ENCODE measurements at places on chromosomes 7 and 10.

DNA sequence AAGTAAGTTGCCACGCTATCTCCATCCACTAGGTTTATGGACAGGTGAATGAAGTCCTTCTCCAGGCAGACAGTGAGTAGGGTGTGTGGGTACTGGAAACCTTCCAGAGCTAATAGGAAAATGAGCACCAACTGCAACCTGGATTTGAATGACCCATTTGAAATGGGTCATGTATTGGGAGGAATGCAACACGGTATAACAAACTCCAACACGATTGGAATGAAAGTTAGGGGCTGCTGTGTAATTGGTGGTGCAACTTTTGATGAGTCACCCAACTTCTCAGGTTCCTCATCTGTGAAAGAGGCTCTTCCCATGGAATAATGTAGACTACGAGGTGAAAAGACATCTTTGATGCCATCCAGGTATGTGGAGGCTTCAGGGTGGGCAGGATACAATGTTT is 241.4 kb upstream of the PODXL start:
- DNase-seq = no peak

DNA sequence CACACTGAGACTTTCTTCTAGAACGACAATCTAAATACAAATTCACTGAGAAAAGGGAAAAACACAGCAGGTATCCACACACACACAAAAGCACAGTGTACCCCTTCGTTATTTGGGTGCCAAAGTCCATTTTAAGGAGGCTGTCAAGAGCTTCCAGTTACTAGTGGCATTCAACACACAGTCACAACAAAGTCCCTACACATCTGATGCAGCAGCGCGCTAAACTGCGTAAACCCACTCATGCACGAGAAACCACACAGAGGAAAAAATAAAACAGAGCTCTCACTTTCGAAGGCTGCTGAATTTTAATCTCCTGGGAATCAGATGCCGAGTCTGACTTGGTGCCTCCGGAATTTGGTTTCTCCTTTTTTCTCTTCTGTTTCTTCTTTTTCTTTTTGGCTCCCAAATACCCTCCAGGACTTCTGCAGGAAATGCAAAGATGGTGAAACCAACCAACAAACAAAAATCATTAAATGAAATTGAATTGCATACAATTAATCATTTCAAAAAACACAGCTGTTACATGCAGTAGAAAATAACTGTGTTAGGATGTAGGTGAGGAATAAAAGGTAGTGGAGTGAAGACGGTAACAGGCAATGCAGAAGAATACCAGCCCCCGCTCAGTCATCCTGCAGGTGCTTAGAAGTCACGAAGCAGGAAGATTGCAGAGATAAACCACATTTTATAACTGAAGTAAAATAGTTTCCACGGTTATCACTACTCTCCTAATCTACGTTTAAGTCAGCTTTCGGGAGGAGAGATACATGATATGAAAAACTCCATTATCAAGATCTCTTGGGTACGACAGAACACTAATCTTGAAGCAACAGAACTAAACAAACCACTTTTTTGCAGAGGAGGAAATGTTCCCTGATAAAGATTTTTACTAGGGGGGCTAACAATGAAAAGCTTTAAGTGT is 27.1 kb downstream of the NMT2 start:
- no peak for DNase-seq

DNA sequence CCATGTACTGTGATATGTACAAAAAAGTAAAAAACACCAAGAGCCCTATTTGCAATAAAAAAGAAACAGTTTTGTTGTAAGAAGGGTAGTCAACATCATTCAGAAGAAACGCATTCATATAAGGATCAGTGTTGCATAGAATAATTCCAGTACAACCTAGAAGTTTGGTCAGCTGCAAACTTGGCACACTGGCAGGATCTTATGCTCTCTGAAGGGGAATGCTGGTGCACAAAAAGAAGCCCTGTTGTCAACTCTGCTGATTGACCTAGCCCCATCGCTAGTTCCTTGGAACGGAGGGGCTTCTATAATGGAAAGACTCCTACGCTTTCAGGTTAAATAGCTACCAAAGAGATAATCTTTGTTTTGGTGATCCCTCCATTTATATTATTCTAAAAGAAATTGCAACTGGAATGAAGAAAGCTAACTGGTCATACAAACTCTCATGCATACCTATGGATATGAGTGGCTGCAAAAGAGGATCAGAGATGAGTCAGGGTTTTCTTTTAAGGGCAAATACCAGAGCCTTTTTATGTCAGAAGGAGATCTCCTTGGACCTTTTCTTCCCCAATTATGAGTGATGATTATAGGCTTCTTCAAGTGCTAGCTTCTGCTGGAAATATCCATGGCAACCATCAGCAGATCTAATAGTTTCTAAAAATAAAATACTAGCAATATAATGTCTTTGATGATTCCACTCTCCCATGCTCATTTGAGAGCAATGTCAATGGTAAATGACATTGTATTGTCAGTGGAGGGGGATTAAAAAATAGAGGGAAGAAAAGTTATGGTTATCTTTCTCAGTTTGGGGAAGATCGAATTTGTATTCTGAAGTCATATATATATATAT is 312.4 kb upstream of the CACNA2D1 start:
- peak; percentile 63 for DNase-seq

- DNase-seq = no peak
Observed at GRCh38 chr7:147145194-147145593, 1028.6 kb downstream of the CNTNAP2 start.

DNA sequence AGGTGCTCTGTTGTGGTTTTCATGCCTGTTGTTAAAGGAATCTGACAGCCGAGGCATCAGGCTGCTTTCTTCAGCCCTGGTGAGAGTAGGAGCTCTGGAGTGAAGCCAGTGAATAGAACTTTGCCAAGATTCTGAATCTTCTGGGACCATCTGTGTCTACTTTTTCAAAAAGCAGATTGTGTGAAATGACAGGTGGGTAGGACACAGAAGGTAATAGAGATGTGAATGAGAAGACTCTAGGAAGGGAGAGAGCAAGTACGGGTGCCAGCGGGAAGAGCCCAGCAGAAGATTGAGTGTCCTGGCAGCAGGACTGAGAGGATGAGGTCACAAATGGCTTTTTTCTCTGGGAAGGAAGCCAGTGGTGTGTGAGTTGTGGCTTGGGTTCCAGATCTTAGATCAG is 429.2 kb downstream of the SDK1 start:
- DNase-seq = peak; percentile 84

DNA sequence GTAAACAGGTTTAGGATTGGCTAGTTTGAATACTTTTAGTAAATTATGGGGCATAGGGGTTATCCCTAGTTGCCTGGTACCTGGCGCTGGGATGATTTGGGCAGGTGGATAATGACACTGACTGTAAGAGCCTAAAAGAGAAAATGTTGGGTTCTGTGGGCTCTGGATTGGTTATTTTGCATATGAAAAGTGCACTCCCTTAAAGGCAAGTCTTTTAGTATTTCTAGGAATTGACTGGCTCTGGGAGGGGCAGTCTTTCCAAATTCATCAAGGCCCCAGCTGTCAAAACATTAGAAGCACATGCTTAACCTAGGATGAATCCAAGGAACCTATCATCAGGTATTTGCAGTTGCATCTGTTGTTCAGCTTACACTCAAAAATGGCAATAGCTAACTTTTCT is 454.6 kb upstream of the SORCS1 start:
- no peak for DNase-seq

DNA sequence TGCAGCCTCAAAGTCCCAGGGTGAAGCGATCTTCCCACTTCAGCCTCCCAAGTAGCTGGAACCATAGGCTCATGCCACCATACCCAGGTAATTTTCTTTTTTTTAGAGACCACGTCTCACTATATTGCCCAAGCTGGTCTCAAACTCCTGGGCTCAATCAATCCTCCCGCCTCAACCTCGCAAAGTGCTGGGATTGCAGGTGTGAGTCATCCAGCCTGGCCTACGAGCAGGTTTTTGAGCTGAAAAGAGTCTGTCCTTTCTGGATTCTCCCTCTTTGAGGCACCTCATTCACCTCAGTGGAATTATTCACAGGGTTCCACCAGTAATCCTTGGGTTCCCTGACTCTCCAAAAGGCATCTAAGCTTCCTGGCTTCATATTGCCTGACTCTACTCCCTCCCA is 7.6 kb upstream of the LEP start:
- no peak for DNase-seq

- no peak for DNase-seq
Observed at GRCh38 chr7:12637328-12637727, 50.1 kb upstream of the ARL4A start.

- no peak for DNase-seq
Observed at GRCh38 chr7:2803755-2804154, 40.4 kb downstream of the GNA12 start.

DNA sequence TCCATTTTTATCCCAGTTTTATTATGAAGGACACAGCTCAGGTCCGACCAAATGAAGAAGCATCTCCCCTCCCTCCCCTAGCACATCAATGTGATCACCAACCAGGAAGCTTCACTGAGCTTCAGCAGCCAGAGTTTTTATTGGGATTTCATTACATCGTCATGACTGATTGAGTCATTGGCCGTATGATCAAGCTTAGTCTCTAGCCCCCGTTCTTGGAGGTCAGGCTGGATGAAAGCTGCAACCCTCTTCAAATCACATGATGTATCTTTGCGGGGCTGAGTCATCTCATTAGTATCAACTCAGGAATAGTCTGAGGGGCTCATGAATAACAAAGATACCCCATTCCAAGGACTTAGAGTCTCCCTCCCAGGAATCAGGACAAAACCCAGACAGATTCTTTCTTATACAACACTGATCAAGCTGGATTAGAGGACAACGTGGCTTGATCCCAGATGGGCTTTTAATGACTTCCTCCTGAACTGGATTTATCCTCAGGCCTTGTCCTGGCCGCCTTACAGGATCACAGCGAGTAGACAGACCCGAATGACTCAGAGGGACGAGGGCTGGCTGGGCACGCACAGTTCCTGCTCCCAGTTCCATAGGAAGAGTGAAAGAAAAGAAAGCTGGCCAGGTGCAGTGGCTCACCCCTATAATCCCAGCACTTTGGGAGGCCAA is 14.5 kb downstream of the LIMK1 start:
- DNase-seq = peak; percentile 93

DNA sequence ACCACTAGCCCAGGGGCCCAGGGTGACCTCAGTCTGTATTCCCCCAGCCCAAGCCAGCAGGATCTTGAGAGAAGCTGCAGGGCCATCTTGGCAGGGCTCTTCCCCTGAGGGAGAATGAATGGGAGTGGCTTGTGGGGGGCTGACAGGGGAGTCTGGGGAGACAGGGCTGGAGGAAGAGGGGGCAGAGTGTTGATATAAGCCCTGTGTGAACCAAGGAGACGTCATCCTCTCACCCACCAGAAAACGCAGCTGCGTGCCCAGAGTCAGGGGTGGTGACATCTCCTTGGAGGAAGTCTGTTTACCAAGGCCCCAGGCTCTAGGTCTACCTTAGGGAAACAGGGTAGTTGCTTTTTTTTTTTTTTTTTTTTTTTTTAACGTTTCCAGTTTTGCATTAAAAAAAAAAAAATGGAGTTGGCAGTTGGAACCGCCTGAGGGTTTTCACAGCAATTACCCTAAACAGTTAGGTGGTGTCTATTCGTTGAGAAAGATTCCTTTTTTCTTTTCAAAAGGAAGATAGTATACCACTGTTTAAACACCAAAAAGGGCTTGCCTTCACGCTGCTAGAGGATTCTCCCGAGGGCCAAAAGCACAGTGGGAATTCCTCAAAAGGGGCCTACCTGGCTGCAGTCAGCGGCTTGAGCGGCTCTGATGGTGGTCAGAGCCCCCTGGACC is 113.8 kb downstream of the PRPF18 start:
- no peak for DNase-seq

- DNase-seq = no peak
Observed at GRCh38 chr10:95477175-95477520, 84.0 kb downstream of the SORBS1 start.

GRCh38 chr10:75430000-75430763 is 1.2 kb upstream of the LRMDA start:
- peak; percentile 75 for DNase-seq

DNA sequence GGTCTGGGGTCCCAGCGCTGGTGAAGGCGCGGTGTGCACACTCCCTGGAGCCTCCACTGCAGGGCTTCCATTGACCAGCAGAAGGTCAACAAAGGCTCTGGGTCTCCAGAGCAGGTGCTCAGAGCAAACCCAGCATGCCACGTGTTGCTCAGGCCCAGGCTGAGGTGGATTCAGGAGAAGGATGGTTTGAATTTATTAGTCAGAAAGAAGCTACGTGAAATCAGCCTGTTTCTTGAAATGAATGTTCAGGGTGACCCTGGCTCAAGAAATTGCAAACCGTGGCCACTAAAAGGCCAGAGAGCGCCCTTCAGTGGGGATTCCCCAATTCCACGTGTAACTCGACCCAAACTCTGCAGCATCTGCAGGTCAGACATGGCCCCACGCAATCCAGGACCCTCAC is 82.7 kb upstream of the PFKP start:
- DNase-seq = no peak

GRCh38 chr10:114545071-114545470 is 113.0 kb downstream of the ABLIM1 start:
- DNase-seq = no peak

DNA sequence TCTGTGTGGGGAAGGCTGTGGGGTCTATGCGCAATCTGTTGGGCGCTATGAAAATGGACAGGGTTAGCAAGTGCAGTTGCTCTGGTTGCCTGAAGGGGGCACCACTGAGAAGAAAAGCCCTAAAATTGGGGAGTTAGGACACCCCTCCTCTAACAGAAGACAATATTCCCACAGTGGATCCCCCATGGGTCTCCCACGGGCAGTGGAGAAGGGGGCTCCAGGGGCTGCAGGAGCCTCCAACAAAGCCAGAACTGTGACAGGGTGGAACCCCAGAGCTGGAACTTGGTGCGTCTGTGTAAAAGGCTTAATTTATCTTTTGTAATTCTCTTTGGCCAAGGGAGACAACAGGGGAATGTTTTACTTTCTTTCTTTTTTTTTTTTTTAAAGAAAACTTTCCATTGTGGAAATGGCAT is 12.5 kb upstream of the COL13A1 start:
- no peak for DNase-seq

GRCh38 chr10:47127188-47127785 is 172.7 kb upstream of the GDF10 start:
- DNase-seq = no peak

DNA sequence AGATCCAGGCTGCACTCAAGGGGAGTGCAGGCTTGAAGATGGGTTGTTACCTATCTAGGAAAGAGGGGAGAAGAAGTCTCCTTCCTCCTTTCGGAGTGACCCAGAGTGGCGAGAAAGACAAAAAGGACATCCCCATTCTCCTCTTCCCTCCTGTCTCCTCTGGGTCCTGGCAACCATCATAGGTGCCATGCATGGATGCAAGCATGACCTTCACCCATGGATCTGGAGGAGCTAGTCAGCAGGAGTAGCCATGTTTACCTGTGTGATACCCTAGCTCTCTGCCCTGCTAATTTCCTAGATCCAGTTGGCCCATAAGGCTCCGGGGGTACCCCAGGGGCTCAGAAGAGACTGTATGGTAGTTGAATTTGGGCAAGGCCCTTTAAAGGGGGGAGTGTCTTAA is 17.2 kb upstream of the CROT start:
- DNase-seq = peak; percentile 42
